ENCODE measurements at places on chromosomes 4 and X.

- peaks cover 43% of the 10 kb centered on the region for H3K4me1 ChIP-seq
- H3K36me3 ChIP-seq = peaks cover 12% of the 10 kb centered on the region
- no peak for DNase-seq
- H3K4me3 ChIP-seq = no peak overlapping the region
Observed at GRCh38 chr4:142265946-142266345, 580.2 kb downstream of the INPP4B start.

- H3K27me3 ChIP-seq = no peaks in the 10 kb centered on the region
- H3K4me1 ChIP-seq = no peaks in the 10 kb centered on the region
- no peak for DNase-seq
- no peak overlapping the region for H3K4me3 ChIP-seq
- H3K36me3 ChIP-seq = no peaks in the 10 kb centered on the region
Observed at GRCh38 chrX:23344238-23344903, 9.7 kb downstream of the PTCHD1 start.

DNA sequence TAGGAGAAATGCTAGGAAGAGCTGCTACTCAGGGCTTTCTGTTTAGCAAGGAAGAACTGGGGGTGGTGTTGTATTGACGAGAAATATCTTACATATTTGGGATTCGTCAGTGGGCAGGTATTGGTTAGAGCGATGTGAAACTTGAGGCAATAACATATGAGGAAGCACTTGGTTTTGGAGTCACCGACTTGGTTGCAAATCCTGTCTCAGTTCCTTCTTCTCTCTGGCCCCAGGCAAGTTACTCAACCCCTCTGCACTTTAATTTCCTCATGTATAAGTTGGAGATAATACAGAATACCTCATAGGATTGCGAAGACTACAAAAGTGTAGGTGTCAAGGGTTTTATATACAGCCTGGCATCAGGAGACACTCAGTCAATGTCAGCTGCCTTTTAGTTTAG is 34.1 kb downstream of the GPAT3 start:
- no peaks in the 10 kb centered on the region for H3K36me3 ChIP-seq
- no peak for DNase-seq
- no peak overlapping the region for H3K27ac ChIP-seq
- no peaks in the 10 kb centered on the region for H3K4me1 ChIP-seq

DNA sequence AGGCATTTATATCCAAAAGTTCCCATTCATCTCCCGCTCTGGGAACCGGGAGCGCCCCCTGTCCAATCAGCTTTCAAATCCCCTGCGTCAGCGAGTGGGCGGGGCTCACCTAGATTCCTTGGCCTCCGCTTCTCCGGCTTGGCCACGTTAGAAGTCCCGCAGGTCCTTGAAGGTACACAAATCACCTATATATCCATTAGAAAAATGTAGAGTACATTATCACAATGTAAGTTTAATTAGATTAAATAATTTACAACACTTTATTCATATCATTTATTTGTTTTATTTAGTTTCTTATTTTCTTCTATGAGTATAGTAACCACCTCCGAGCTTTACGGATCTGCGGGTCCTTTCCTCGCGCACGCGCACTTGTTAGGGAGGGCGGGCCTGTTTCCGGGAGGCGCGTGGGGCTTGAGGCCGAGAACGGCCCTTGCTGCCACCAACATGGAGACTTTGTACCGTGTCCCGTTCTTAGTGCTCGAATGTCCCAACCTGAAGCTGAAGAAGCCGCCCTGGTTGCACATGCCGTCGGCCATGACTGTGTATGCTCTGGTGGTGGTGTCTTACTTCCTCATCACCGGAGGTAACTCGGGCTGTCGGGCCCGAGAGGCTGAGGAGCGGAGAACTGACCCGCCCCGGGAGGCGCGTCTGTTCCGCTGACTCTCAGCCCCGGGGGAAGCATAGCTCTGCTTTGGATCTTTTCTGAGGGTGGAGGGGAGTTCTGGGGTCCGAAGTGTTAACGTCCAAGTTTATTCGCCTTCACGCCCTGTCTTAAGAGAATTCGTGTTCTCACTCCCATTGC is at the start of gene OSTC:
OSTC (plus strand) TSS at position 388 of the 802 bp plus-strand sequence; CDS start at position 445, 57 bp downstream.
- peak; percentile 90 for DNase-seq
- H3K36me3 ChIP-seq = peaks cover 18% of the 10 kb centered on the region
- H3K27me3 ChIP-seq = no peaks in the 10 kb centered on the region
- peaks cover 39% of the 10 kb centered on the region for H3K4me1 ChIP-seq
- peak within 1 kb of the TSS; percentile 93 for H3K27ac ChIP-seq
- peak within 1 kb of the TSS; percentile 99 for H3K4me3 ChIP-seq

- no peak for DNase-seq
- peaks cover 11% of the 10 kb centered on the region for H3K4me1 ChIP-seq
- H3K4me3 ChIP-seq = no peak overlapping the region
- H3K27ac ChIP-seq = peak overlapping the region; percentile 16
Observed at GRCh38 chr4:48173056-48173991, 39.3 kb upstream of the TXK start.

DNA sequence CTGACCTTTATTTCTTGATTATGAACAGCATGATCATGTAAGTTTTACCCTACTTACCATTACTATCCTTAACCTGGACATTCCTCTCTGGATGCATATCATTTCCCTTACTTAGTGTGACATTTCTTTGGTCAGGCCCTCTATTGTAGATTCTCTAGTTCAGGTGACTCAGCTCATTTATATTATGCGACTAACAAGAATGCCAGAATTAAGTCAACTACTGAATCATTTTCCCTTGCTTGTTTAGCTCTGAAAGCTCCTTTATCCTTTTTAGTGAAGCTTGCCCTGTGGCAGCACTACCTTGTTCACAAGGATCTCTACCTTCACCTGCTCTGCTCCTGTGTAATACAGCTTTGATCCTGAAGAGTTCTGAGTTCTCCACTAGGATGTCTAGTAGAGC is 15.1 kb upstream of the UGT2B17 start:
- no peaks in the 10 kb centered on the region for H3K4me1 ChIP-seq
- no peaks in the 10 kb centered on the region for H3K36me3 ChIP-seq
- no peak overlapping the region for H3K27ac ChIP-seq
- H3K27me3 ChIP-seq = no peaks in the 10 kb centered on the region
- DNase-seq = no peak

DNA sequence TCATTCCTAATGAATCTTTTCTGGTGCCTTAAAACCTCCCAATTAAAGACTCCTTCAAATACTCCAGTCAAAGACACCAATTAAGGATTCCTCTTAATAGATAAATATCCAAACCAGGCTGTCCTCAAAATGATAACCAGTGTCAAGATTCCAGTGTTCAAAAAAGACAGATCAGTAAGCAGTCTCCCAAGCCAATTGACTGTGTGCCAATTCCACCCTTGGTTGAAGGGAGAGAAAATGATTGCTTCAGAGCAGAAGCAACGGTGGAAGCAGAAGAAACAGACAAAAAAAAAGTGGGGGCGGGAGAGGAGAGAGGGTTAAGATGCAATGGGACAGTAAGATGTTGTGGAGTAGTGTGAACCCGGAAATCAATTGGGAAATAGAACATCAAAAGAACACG is 216.0 kb upstream of the FTHL17 start:
- no peaks in the 10 kb centered on the region for H3K4me1 ChIP-seq
- H3K27me3 ChIP-seq = peaks cover 7% of the 10 kb centered on the region
- no peak overlapping the region for H3K4me3 ChIP-seq
- no peak for DNase-seq

- H3K27me3 ChIP-seq = peaks cover 16% of the 10 kb centered on the region
- H3K4me3 ChIP-seq = no peak overlapping the region
- no peaks in the 10 kb centered on the region for H3K4me1 ChIP-seq
- no peak overlapping the region for H3K27ac ChIP-seq
Observed at GRCh38 chr4:121353213-121353612, 27.6 kb downstream of the QRFPR start.

DNA sequence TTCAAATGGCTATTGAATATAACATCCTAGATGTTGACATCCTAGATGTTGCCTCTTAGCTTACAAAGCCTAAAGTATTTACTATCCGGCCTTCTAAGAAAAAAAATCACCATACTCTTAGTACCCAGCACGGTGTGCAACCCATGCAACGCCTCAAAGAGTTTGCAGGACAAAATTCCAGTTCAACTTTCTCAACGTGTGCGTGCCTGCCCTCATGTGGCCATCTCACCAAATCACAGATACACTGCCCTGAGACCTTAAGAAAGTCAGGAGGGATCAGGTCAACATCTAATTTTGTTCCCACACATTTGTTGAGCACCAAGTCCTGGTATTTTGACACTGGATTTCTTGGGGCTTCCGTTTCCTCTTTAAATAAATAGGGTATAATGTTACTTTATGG is 68.3 kb downstream of the CRMP1 start:
- no peaks in the 10 kb centered on the region for H3K36me3 ChIP-seq
- no peak overlapping the region for H3K27ac ChIP-seq
- no peak overlapping the region for H3K4me3 ChIP-seq
- peaks cover 34% of the 10 kb centered on the region for H3K4me1 ChIP-seq
- H3K27me3 ChIP-seq = peaks cover 8% of the 10 kb centered on the region

DNA sequence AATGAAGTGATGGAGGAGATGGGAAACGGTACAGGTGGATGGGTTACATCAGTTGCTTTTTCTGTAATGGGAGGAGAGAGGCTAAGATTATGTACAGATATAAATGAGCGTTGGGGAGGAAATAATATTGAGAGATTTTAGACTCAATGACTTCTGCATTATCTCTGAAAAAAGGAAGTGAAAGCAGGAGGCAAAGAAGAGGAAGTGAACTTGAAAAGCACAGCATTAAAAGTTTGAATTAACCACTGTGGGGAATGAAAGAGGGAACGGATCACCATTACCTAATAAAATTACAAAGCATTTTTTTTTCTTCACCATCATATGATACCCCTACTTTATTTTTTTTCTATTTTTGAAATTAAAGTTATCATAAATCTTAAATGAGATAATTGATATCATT is 1025.5 kb downstream of the RPA4 start:
- H3K4me1 ChIP-seq = no peaks in the 10 kb centered on the region
- no peak overlapping the region for H3K4me3 ChIP-seq
- H3K27me3 ChIP-seq = no peaks in the 10 kb centered on the region
- H3K27ac ChIP-seq = no peak overlapping the region
- H3K36me3 ChIP-seq = no peaks in the 10 kb centered on the region

DNA sequence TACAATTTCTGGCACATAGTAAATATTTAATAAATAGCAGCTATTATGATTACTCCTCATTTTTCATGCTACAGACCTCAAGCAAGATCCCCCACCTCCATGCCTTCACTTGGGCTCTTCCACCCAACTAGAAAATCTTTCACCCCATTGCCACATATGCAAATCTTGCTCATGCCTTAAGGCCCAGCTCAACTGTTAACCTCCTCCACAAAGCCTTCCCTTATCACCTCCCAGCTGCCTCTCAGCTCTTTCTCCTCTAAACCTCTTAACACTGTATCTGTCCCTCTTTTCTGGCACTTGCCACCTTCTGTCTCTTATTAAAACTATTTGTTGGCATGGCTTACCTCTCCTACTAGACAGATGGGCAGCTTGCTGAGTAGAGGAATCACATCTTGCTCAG is 51.5 kb downstream of the PJA1 start:
- no peak for DNase-seq
- H3K27ac ChIP-seq = no peak overlapping the region
- H3K4me3 ChIP-seq = no peak overlapping the region
- H3K36me3 ChIP-seq = no peaks in the 10 kb centered on the region
- no peaks in the 10 kb centered on the region for H3K4me1 ChIP-seq

DNA sequence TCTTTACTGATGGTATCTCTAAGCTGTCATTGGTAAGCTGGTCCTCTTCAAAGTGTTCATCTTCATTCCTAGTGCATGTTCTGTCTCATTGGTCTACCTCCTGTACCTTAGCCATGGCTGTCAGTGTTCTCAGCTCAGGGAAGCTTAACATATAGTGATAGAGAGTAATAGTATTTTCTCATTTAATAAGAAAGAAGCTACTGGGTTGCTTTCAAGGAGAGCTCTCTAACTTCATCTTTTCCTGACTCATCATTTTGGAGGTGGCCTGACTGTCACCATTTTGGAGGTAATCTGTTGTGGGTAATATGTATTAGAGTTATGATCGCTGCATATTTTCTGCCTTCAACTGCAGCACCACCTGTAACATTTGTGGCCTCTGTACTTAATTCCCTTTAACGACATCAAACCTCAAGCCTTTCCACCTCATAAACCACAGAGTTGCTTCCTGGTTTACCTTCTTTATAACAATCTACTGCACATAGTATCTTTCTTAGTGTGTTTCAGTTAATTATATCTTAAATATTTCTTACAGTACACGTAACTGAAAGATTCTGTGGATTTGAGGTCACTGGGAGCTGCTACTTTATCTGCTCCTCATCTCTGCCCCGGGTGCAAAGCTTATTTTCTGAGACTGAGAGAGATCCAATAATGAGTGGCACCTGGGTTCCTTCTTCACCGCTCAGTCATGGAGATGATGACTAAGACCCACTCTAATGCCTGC is 474.0 kb upstream of the TECRL start:
- no peak overlapping the region for H3K4me3 ChIP-seq
- H3K4me1 ChIP-seq = peaks cover 15% of the 10 kb centered on the region
- H3K27me3 ChIP-seq = no peaks in the 10 kb centered on the region
- no peak overlapping the region for H3K27ac ChIP-seq
- no peak for DNase-seq

- no peaks in the 10 kb centered on the region for H3K4me1 ChIP-seq
- no peak overlapping the region for H3K4me3 ChIP-seq
- DNase-seq = no peak
- H3K27ac ChIP-seq = no peak overlapping the region
- H3K36me3 ChIP-seq = no peaks in the 10 kb centered on the region
Observed at GRCh38 chrX:122666601-122667000, 517.5 kb upstream of the GRIA3 start.

DNA sequence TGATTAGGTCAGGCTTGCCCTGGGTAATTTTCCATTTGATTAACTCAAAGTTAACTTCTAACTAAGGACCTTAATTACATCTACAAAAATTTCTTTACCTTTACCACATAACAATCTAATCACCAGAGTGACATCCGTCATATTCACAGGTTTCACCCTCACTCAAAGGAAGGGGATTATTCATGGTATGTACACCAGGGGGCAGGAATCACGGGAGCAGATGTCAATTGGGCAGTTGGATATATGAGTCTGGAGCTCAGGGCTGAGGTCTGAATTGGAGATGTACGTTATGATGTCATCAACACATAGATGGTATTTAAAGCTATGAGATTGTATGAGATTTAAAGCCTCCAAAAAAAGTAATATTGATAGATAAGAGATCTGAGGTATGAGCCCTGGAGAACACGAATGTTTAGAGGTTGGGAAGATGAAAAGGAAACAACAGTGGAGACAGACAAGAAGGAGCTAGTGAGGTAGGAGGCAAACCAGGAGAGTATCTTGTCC is 52.9 kb downstream of the PGRMC1 start:
- DNase-seq = no peak
- H3K36me3 ChIP-seq = no peaks in the 10 kb centered on the region

DNA sequence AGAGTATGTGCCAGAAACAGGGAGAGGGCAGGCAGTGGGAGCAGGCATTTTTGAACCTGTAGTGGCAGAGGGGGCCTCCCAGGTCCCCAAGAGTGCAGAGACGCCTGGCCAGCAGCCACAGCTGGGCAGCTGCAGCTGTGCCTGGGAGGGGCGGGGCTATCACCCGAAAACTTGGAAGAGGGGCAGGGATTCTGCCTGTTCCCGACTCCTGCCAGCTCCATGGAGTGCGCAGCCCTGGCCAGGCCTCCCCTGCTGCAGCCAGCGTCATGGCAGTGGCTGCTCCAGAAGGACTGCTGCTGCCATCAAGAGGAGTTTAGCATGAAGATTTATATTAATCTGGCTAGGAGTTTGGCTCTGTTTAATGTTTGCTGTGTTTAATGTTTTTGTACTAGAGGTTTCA is 532.1 kb upstream of the PITX2 start:
- no peaks in the 10 kb centered on the region for H3K27me3 ChIP-seq
- H3K4me1 ChIP-seq = no peaks in the 10 kb centered on the region
- no peaks in the 10 kb centered on the region for H3K36me3 ChIP-seq
- H3K4me3 ChIP-seq = no peak overlapping the region
- H3K27ac ChIP-seq = no peak overlapping the region

Data from activated T-helper 1 cell treated with anti-CD3 and anti-CD28 coated beads, Interleukin-12 subunit alpha, Interleukin-12 subunit beta, Interleukin-2, Interleukin-4 antibody, amounts not matched to agents 30 ng/mL and 10 ng/mL and 1 ng/mL, durations not matched to agents 14 hours and 24 hours and 36 hours (primary cell).